ENCODE measurements at places on chromosomes 2 and 18. TPM values are rescaled to one million over a fixed set of nuclear protein-coding genes. Genes with fewer than 3 reads are reported as not detected.

GRCh38 chr2:107607473-107607872 is 219.2 kb upstream of the RGPD4 start:
- no peak for ATAC-seq

GRCh38 chr2:234571620-234572407 is 74.9 kb upstream of the ARL4C start:
- ATAC-seq = peak; percentile 87

DNA sequence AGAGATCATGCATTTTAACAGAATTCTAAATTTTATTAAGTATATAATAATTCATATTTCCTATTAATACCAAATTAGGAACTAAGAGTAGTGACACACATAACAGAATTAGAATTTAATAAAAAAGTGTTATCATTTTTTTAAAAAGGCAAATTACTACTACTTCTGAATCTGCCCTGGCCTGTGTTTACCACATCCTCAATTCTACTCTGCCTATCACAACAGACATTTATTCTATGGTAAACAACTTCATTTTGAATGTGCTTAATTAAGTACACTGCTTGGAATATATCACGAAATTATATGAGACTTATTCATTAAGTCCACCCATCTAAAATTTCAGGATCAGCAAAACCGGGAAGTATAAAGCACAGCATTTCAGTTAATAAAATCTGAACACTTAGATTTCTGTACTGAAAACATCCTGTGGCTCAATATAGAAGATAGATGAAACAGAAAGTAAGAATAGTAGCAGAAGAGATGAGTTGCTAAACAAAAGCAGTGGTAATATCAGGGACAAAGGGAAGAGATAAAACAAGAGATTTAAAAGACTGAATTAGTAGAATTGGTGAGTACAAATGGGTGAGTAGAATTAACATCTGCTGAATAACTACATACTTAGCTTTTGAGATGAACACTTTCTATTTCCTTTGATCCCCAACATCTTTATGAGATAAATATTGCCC is 3.7 kb downstream of the SMC6 start:
- ATAC-seq = no peak

- ATAC-seq = no peak
Observed at GRCh38 chr2:48749291-48750127, 6.0 kb downstream of the LHCGR start.

Gene CPO
- not detected for total RNA-seq

Measured in motor neuron (in vitro differentiated cells).